Daoy (cell line): ENCODE measurements at places on chromosomes 2 and 18. TPM values are rescaled to one million over a fixed set of nuclear protein-coding genes. Genes with fewer than 3 reads are reported as not detected.

CAPN14 gene
- total RNA-seq = 0.11 TPM in 1 of 2 replicates, not detected in the other

RAB1A gene
- 72.8 and 76.9 TPM in 2 replicates for total RNA-seq

IL1A gene
- 26.0 and 29.8 TPM in 2 replicates for total RNA-seq

CRYBA2 gene
- total RNA-seq = 2.2 and 4.3 TPM in 2 replicates
